ENCODE measurements at places on chromosomes 12 and 14.

DNA sequence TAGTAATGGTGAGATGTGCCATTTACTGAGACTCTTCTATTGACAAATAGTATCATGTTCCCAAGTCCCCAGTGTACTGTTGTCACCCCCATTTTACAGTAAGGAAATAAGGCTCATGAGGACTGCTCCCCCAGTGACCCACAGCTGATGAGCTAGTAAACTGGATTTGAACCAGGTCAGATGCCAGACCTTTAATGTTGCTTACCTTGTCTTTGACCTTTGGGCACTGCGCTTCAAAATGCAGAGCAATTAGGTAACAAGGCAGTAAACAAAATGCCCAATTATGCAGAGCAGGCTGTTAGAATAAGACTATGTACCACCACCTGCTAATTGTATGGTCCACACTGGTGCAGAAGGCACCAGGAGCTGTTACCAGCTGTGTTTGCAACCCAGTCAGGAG, 38.5 kb upstream of the RIN3 start:
- H3K4me3 ChIP-seq = no peak overlapping the region
- H3K36me3 ChIP-seq = no peaks in the 10 kb centered on the region
- H3K27me3 ChIP-seq = no peaks in the 10 kb centered on the region

DNA sequence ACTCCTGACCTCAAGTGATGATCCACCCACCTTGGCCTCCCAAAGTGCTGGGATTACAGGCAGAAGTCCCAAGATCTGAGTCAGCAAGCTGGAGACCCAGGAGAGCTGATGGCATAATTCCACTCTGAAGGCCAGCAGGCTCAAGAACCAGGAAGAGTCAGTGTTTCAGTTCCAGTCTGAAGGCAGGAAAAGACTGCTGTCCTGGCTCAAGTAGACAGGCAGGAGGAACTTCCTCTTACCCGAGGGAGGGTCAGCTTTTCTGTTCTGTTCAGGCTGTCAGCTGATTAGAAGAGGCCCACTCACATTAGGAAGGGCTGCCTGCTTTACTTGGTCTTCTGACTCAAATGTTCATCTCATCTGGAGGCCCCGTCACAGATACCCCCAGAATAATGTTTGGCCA, 206.0 kb upstream of the MYL2 start:
- no peak overlapping the region for H3K4me3 ChIP-seq
- H3K27me3 ChIP-seq = no peaks in the 10 kb centered on the region
- no peaks in the 10 kb centered on the region for H3K4me1 ChIP-seq
- DNase-seq = no peak
- H3K27ac ChIP-seq = no peak overlapping the region
- no peaks in the 10 kb centered on the region for H3K36me3 ChIP-seq

GRCh38 chr12:30514666-30515065, 181.0 kb downstream of the IPO8 start:
- no peak for DNase-seq
- no peaks in the 10 kb centered on the region for H3K27me3 ChIP-seq
- H3K36me3 ChIP-seq = no peaks in the 10 kb centered on the region
- H3K27ac ChIP-seq = no peak overlapping the region

- H3K4me1 ChIP-seq = peaks cover 4% of the 10 kb centered on the region
- no peak overlapping the region for H3K4me3 ChIP-seq
- no peaks in the 10 kb centered on the region for H3K27me3 ChIP-seq
- H3K27ac ChIP-seq = no peak overlapping the region
- no peaks in the 10 kb centered on the region for H3K36me3 ChIP-seq
These were observed 309.2 kb downstream of the PAWR start for GRCh38 chr12:79381248-79382208.

- H3K36me3 ChIP-seq = no peaks in the 10 kb centered on the region
- no peak overlapping the region for H3K4me3 ChIP-seq
- DNase-seq = no peak
- H3K27me3 ChIP-seq = no peaks in the 10 kb centered on the region
- no peak overlapping the region for H3K27ac ChIP-seq
These were observed 34.9 kb upstream of the TMEM179 start for GRCh38 chr14:104639471-104639870.

GRCh38 chr12:25020621-25021243, 71.8 kb upstream of the BCAT1 start:
- no peaks in the 10 kb centered on the region for H3K36me3 ChIP-seq
- H3K27ac ChIP-seq = no peak overlapping the region
- H3K4me3 ChIP-seq = no peak overlapping the region
